Stomach (tissue), 19 donors: ENCODE measurements at places on chromosomes 3 and 15.
A peak's percentile ranks its signal among the peaks of the same experiment; 100 is the strongest.

DNA sequence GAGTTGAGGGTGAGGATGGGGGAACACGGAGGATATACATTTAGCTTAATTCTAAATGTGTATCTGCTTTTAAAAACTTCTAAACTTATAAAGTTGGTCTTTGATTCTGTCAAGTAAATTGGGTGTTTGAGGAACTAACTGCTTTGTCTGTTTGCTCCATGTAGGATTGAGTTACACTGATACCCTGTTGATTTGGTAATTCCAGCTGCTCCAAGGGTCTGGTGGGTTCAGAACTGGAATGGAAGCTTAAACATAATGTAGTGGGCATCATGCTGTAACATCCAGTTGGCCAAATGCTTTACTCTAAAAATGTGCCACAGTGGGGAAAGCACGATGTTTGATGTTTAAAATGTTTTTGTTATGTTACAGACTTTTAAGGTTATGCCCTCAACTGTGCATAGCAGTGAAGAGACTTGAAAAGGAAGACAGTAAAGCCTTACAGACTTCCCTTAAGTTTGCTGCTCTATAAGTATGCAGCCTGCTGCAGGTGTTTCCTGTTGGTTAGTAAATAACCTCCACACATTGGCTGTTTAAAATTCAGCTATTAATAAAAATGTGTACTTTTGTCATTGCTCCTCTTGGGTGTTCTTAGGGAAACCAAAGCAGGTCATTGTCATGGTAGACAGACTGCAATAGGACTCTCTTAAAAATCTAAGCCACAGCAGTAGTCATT is 5.9 kb upstream of the EDEM1 start:
- DNase-seq: no peak

- no peak for DNase-seq
These were observed 71.0 kb upstream of the GALNT15 start for GRCh38 chr3:16103472-16103871.

- no peak for DNase-seq
These were observed 19.2 kb downstream of the RBP2 start for GRCh38 chr3:139457066-139457465.

GRCh38 chr3:24707936-24708335 is 213.3 kb upstream of the THRB start:
- DNase-seq: no peak

DNA sequence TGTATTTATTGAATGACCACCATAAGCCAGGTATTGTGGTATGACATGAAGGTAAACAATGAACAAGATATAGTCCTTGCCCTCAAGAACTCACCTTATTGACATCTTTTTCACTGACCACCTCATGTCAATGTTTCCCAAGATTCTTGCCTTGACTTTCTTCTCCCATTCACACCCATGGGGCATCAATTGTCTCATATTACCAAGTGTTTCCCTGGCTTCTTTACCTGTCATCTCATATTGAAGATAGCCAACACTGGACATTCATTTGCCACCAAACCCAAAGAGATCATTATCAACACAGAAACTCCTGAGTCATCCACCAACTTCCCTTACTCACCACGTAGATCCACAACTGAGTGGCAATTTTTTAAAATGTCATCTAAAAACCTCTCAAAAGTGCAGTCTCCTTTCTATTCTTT is 2.2 kb downstream of the EFHB start:
- DNase-seq: no peak

GRCh38 chr15:50506121-50506520 is 40.3 kb downstream of the USP50 start:
- peak; percentile 39 for DNase-seq

GRCh38 chr3:41024031-41024836 is 175.1 kb upstream of the CTNNB1 start:
- no peak for DNase-seq
